ENCODE measurements at places on chromosomes 12 and 14. TPM values are rescaled to one million over a fixed set of nuclear protein-coding genes. Genes with fewer than 3 reads are reported as not detected.
A peak's percentile ranks its signal among the peaks of the same experiment; 100 is the strongest.

The RTL1 gene
- not detected for total RNA-seq

The DBX2 gene
- not detected for total RNA-seq

GRCh38 chr14:100578552-100578951 lies 8.7 kb downstream of the BEGAIN start:
- H3K27ac ChIP-seq, result no peak overlapping the region
- no peak overlapping the region for H3K4me3 ChIP-seq
- H3K4me1 ChIP-seq, result no peaks in the 10 kb centered on the region
- no peaks in the 10 kb centered on the region for H3K36me3 ChIP-seq
- peak; percentile 10 for DNase-seq

The MYO1H gene
- total RNA-seq, result not detected

GRCh38 chr12:639566-639965 lies 23.7 kb downstream of the NINJ2 start:
- H3K36me3 ChIP-seq, result no peaks in the 10 kb centered on the region
- H3K27me3 ChIP-seq, result no peaks in the 10 kb centered on the region
- no peak for DNase-seq
- no peak overlapping the region for H3K27ac ChIP-seq

DNA sequence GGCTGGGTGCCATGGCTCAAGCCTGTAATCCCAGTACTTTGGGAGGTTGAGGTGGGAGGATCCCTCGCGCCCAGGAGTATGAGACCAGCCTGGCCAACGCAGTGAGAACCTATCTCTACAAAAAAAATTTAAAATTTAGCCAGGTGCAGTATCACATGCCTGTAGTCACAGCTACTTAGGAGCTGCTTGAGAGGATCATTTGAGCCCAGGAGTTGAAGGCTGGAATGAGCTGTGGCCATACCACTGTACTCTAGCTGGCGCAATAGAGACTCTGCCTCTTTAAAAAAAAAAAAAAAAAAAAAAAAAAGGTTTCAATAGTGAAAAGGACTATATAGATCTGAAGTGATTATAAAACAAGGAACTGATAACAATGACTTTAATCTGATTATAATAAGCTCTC lies 13.5 kb downstream of the PSMA3 start:
- H3K27me3 ChIP-seq, result no peaks in the 10 kb centered on the region
- no peak overlapping the region for H3K27ac ChIP-seq
- no peaks in the 10 kb centered on the region for H3K4me1 ChIP-seq

The AHSA1 gene
- total RNA-seq, result 71.1 TPM

GRCh38 chr12:115872212-115872611 lies 405.3 kb downstream of the MED13L start:
- no peaks in the 10 kb centered on the region for H3K36me3 ChIP-seq
- no peak overlapping the region for H3K27ac ChIP-seq
- DNase-seq, result no peak
- no peaks in the 10 kb centered on the region for H3K4me1 ChIP-seq
- no peaks in the 10 kb centered on the region for H3K27me3 ChIP-seq

DNA sequence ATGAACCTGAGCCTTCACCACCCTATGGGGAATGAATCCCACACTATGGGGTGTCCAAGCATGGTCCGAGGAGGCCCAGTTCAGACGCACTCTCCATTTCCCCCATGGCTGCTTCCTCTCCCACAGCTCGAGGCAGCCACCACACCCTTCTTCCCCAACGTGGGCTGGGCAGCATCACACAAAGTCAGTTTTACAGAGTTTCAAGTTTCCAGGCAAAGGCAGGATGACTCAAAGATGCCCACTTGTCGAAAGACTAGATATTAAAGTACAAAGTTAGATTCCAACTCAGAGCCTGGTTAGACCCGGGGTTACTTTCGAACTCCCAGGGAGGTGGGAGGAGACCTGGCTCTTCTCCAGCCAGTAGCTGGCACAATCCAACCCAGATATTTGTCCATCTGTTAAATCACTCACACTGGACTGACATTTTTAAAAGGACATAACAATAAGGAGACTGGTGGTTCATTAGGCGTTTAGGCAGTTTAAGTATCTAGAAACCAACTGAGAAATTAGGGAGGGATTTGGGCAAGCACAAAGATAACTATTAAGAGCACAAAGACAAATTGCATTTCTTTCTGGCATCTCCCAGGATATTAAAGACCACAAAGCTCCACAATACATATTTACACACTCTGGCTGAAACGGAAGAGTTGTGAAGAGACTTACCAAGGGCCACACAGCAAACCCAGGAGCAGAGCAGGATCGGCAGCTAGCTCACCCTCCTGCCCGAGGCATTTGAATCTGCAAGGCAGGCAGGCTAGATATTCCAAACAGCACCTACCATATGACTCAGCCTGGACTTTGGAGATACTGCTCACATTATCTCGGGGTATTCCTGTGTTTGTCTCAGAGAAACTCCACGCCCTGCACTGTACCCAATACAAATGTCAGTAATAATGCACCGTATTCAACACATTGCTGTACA lies 34.8 kb downstream of the TMCC3 start:
- no peak overlapping the region for H3K4me3 ChIP-seq
- DNase-seq, result peak; percentile 69
- peaks cover 11% of the 10 kb centered on the region for H3K4me1 ChIP-seq
- no peaks in the 10 kb centered on the region for H3K36me3 ChIP-seq
- H3K27ac ChIP-seq, result no peak overlapping the region

DNA sequence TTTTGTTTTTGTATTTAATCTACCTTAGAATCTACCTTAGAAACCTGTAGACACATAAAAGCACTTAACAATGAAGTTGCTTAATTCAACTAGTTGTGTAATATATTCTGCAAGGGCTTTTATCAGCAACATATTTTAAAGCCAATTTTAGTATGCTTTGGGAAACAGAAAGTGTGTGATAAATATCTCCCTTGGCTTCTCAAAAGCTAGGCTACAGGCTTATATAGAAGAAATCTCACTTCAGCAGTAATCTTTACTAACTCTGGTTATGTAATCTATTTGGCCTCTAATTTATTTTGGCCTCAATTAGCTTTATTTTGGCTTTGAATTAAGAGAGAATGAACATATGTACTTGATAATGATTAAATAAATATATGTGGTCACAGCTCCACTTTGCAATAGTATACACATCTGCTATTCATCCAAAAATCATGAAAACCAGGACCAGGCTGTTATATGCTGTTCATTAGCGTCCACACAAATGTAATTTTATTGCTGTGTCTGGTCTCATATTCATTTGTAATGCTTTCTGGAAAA lies 37.2 kb downstream of the LRP6 start:
- H3K4me3 ChIP-seq, result no peak overlapping the region
- H3K27ac ChIP-seq, result no peak overlapping the region
- peaks cover 3% of the 10 kb centered on the region for H3K4me1 ChIP-seq

DNA sequence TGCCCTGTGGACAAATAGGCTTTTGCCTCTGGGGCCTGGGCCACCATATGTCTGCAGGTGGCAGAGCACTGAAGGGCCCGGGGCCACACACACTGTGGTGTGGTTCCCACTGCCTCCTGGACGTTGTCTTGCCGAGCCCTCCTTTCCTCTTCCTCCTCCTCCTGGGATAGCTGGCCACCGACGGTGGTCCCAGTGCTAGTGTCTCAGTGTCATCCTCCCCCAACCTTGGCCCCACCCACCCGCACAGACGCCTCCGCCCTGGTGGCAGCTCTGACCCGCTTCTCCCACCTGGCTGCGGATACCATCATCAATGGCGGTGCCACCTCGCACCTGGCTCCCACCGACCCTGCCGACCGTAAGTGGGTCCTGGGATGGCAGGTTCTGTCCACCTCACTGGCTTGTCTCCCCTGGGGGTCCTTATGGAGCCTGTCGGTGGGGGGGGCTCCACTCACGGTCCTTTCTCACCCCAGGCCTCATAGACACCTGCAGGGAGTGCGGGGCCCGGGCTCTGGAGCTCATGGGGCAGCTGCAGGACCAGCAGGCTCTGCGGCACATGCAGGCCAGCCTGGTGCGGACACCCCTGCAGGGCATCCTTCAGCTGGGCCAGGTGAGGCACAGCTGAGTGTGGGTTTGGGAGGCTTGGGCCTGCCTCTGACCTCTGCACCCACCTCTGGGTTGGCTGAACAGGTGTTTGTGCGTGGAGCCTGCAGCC lies 23.5 kb downstream of the HIP1R start:
- no peak overlapping the region for H3K4me3 ChIP-seq
- no peaks in the 10 kb centered on the region for H3K27me3 ChIP-seq
- no peak for DNase-seq
- peaks cover 9% of the 10 kb centered on the region for H3K36me3 ChIP-seq

- no peak overlapping the region for H3K4me3 ChIP-seq
- no peaks in the 10 kb centered on the region for H3K36me3 ChIP-seq
- H3K4me1 ChIP-seq, result no peaks in the 10 kb centered on the region
- DNase-seq, result peak; percentile 31
Measured at GRCh38 chr14:57732463-57733285, 133.2 kb downstream of the SLC35F4 start.

DNA sequence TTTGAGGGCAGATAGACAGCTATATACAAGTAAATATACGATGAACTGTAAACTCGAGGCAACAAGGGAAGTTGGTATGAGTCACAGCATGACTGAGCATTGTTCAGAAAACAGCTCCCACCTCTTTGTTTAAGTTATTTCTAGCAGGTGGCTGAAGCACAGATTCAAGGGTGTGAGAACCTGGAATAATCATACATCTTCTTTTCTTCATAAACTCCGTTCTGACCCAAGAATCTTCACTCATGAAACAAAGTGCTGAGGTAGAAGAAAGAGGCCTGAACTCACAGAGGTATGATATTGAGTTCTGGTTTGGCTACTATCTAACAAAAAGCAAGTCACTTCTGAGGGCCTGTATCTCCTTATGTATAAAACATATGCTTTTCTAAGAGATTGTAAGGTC lies 364.1 kb upstream of the KITLG start:
- peak; percentile 68 for DNase-seq

DNA sequence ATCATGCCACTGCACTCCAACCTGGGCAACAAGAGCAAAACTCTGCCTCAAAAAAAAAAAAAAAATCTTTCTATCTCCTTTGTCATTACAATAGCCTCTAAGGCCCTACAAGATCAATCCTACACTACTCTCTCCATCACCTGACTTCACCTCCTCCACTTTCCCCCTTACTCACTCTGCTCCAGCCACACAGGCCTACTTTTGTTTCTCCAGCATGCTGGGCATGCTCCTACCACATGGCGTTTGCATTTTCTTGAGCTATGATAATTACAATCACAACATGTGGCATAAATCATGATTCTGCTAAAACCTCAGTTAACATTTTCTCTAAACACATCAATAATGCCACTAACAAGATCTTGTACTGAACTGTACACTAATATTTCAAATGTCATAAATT lies 7.8 kb downstream of the PPP1R13B start:
- no peaks in the 10 kb centered on the region for H3K4me1 ChIP-seq
- no peak for DNase-seq
- no peaks in the 10 kb centered on the region for H3K27me3 ChIP-seq

DNA sequence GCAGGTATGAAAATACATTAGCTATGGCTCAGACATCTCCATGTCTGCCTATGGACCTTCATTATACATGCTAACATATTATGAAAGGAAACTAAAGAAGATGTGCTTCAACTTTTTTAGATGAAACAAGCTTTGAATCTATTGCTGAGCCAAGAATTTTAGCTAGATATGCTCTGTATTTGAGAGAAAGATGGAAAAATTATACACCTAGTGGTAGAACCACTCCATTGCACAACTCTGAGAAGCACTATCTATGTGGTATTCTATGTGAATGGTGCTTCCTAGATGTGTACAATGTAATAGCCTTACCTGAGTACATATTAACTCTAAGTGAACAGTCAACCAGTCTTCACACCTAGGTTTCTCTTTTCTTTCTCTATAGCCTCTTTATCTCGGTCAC lies 17.3 kb downstream of the EPYC start:
- no peak overlapping the region for H3K4me3 ChIP-seq
- H3K36me3 ChIP-seq, result no peaks in the 10 kb centered on the region
- no peaks in the 10 kb centered on the region for H3K27me3 ChIP-seq
- no peaks in the 10 kb centered on the region for H3K4me1 ChIP-seq
- no peak for DNase-seq
- H3K27ac ChIP-seq, result no peak overlapping the region

The PGF gene
- total RNA-seq, result 7.6 TPM

DNA sequence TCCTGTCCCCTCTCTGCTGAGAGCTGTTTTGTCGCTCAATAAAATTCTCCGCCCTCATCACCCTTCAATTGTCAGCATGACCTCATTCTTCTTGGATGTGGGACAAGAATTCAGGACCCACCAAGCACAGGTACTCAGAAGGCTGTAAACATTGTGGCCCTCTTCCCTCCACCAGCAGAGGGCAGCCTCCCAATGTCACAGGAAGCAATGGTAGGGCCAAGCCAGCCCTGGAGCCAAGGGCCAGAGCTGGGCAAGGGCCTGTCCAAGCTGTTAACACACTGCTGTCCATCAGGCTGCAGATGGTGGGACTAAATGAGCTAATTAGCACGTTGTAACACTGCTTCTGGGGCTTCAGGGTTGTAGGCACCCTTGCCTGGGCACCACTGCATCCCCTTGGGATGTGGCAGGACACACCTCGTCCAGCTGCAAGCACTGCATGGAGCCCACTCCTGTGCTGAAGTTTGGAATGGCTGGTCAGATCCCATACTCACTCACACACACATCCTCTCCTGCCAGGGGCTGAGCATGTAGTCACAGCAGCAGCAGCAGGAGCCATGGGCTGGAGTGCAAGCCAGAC lies 62.7 kb upstream of the HECTD1 start:
- peak overlapping the region; percentile 63 for H3K27ac ChIP-seq
- no peak for DNase-seq
- H3K27me3 ChIP-seq, result no peaks in the 10 kb centered on the region
- H3K4me3 ChIP-seq, result no peak overlapping the region
- peaks cover 13% of the 10 kb centered on the region for H3K4me1 ChIP-seq

The CD4 gene
- total RNA-seq, result 14.4 TPM

The TAS2R20 gene
- total RNA-seq, result 2.1 TPM

- DNase-seq, result no peak
- no peak overlapping the region for H3K27ac ChIP-seq
- no peak overlapping the region for H3K4me3 ChIP-seq
- no peaks in the 10 kb centered on the region for H3K4me1 ChIP-seq
Measured at GRCh38 chr14:63662776-63663175, 21.1 kb upstream of the WDR89 start.

- H3K4me3 ChIP-seq, result no peak overlapping the region
- H3K27ac ChIP-seq, result no peak overlapping the region
- no peaks in the 10 kb centered on the region for H3K27me3 ChIP-seq
- no peak for DNase-seq
- H3K36me3 ChIP-seq, result peaks cover 2% of the 10 kb centered on the region
- no peaks in the 10 kb centered on the region for H3K4me1 ChIP-seq
Measured at GRCh38 chr14:90303473-90303872, 28.3 kb downstream of the NRDE2 start.
